SK-MEL-5 (cell line): ENCODE measurements at places on chromosomes 6 and 20. TPM values are rescaled to one million over a fixed set of nuclear protein-coding genes. Genes with fewer than 3 reads are reported as not detected.

Gene SNX21
- total RNA-seq, result 14.8 and 25.5 TPM in 2 replicates

Gene OR2B6
- total RNA-seq, result not detected in 2 replicates

Gene PRDM13
- total RNA-seq, result 2.6 and 3.5 TPM in 2 replicates

DNA sequence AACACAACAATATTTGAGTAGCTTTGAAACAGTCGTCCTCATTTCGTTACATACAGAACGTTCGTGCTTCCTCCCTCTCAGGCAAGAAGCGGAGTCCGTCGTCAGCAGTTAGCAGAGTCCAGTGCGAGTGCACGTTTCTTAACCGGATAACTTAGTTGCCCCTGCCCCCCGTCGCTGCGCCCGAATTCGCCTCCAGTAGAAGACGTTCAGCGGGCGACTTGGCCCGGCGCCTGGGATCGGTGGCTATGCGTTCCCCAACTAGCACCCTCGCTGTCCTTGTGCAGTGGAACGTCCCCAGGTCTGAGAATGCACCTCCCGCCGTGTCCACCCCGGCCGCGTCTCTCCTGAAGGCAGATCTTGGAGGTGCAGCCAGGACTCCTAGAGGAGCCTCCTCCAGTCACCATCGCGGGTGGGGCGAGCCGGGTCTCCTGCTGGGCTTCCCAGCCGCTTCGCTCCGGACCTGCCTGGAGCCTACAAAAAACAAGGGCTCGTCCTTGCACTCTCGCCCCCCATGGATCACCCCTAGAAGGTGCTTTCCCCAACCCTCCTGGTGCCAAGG, 910 bp upstream of the PCSK2 start:
- DNase-seq, result no peak

- no peak for DNase-seq
Observed at GRCh38 chr6:63644668-63645326, 9.2 kb downstream of the PHF3 start.

GRCh38 chr6:16663901-16664300, 97.4 kb downstream of the ATXN1 start:
- no peak for DNase-seq

DNA sequence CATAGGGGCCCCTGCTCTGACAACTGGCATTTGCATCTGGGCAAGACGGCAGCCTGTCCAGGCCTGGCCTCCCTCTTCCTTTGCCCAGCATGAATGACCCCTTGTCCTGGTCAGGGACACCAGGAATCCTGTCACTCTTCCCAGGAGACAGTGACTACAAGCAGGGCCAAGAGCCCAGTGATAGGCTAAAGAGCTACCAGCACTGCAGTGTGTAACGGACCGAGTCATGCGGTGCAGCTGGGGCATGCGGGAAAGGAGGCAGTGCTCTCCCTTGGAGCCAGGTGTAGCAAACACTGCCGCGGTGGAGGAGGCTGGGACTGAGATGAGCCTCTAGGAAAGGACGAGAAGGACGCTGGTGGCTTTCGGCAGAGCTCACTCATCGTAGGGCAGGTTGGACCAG, 38.7 kb upstream of the DSP start:
- no peak for DNase-seq

- no peak for DNase-seq
Observed at GRCh38 chr6:30029588-30029987, 31.5 kb upstream of the POLR1H start.

GRCh38 chr6:144284783-144285547, at the start of gene UTRN:
Gene UTRN, plus strand, starts transcription at chr6:144285335. Its CDS starts 6,494 bp downstream, at chr6:144291829.
- DNase-seq, result peak; percentile 70

- no peak for DNase-seq
Observed at GRCh38 chr20:57396212-57396983, 5.2 kb downstream of the RBM38 start.

- no peak for DNase-seq
Observed at GRCh38 chr6:24659561-24659960, 7.1 kb downstream of the TDP2 start.

DNA sequence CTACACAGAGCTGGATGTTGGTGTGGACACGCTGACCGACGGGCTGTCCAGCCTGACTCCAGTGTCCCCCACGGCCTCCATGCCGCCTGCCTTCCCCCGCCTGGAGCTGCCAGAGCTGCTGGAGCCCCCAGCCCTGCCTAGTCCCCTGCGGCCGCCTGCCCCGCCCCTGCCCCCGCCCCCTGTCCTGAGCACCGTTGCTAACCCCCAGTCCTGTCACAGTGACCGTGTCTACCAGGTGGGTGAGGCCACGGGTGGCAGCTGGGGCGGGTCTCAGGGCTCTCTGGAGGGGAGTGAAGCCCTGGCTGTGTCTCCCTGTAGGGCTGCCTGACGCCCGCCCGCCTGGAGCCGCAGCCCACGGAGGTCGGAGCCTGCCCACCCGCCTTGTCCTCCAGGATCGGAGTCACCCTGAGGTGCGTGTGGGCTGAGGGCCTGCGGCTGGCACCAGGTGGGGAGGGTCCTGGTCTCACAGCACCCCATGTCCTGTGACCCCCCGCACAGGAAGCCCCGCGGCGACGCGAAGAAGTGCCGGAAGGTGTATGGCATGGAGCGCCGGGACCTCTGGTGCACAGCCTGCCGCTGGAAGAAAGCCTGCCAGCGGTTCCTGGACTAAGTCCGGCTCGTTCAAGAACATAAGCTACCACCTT, 2.9 kb downstream of the SLC2A4RG start:
- DNase-seq, result no peak

Gene SNRPB2
- 186 and 206 TPM in 2 replicates for total RNA-seq

- no peak for DNase-seq
Observed at GRCh38 chr6:163659803-163660202, 245.3 kb downstream of the QKI start.

Gene SLC4A11
- total RNA-seq, result 0.82 and 1.8 TPM in 2 replicates

Gene GPR63
- 1.3 and 1.6 TPM in 2 replicates for total RNA-seq

- DNase-seq, result no peak
Observed at GRCh38 chr6:64890609-64891008, 816.4 kb downstream of the EYS start.

Gene SLC22A1
- 0.13 and 0.95 TPM in 2 replicates for total RNA-seq

DNA sequence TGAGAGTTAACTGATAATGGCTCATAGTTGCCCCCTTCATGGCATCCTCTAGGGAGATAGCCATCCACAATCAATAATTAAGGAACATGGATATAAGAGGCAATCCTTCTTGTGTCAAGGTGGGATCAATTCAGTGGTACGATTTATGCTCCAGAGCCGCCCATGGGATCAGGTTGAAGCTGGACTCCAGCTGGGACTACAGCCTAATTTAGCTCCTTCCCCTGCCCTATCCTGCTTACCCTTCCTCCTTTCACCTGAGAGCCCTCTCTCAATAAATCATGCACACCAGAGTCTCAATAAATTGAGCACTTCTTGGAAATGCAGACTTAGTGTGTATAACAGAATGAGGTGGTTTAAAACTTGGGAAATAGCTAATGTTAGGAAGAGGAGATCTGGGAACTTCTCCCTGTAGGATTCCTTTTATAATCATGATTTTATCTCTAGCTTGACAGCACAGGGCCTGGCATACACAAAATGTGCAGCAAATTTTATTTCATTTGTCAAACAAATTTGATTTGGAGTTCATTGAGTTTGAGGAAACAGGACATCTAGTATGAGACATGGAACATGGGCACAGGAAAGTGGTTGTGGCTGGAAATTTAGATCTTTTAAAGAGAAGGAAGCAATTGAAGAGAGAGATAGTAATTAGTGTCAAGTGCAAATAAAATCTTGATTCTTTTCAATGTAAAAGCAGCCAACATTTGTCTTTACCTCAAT, 28.6 kb upstream of the OGFRL1 start:
- no peak for DNase-seq

- DNase-seq, result peak; percentile 9
Observed at GRCh38 chr6:111949546-111949945, 76.3 kb upstream of the FYN start.

Gene PPIL6
- total RNA-seq, result 1.2 and 1.4 TPM in 2 replicates

DNA sequence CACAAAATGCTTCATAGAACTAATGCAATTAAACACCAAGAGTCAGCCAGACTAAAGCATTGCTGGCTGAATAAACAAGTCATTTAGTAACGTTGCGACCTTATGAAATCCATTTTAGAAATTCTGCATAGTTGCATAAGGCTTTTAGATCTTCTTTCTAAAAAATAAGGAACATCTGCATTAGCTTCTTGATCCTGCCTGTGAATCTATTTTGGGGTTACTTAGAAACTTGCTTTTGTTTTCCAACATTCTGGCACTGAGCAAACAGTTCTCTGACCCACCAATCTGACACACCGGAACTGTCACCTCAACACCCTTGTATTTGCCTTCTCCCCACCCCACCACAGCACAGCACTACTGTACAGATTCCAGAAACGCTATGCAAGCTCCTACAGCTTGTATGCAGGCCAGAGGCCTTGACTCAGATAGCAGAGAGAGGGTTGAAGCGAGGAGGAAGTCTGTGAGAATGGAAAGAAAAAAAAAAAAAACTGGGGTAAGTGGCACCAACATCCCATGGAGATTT, 55.0 kb downstream of the KIF13A start:
- DNase-seq, result no peak

GRCh38 chr20:4573564-4574355, 147.9 kb upstream of the PRND start:
- DNase-seq, result peak; percentile 27
